MV-4-11 (cell line): ENCODE measurements at places on chromosomes 13 and 19.

DNA sequence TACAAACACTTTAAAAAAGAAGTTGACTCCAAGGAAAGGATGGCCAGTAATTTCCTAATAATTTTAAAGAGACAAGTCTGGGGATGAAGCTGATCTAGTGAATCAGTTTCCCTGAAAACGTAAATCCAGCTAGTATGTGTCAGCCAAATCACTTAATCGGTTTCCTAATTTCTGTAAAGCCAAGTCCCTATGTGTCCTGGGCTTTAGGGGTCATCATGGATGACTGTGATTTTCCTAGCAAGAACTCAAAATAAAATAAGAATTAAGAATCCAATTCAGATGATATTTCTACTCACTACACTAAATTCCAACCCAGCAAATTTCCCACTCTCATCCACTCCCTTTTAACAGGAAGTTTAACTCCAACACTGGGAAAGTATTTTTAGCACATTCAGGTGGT lies 35.9 kb downstream of the ELF1 start:
- DNase-seq = no peak

DNA sequence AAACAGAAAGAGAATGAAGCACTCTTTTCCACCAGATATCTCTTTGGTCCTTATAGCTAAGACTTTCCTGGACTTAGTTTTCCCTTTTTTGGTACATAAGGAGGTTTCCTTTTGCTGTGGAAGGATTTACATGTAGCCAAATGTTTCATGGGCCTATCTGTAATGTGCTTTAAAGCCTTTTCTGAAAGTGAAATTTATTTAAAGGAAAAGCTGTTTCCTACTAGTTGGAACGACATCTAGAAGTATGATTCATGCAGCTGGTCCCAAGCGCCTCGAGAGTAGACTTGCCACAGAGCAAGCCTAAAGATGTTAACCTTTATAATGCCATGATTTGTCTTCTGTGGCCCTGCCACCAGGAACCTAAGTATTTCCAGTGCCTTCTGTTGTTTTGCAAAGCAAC lies 390.3 kb downstream of the DLEU7 start:
- DNase-seq = no peak

GRCh38 chr13:110373617-110374016 lies 66.5 kb downstream of the COL4A2 start:
- DNase-seq = no peak

DNA sequence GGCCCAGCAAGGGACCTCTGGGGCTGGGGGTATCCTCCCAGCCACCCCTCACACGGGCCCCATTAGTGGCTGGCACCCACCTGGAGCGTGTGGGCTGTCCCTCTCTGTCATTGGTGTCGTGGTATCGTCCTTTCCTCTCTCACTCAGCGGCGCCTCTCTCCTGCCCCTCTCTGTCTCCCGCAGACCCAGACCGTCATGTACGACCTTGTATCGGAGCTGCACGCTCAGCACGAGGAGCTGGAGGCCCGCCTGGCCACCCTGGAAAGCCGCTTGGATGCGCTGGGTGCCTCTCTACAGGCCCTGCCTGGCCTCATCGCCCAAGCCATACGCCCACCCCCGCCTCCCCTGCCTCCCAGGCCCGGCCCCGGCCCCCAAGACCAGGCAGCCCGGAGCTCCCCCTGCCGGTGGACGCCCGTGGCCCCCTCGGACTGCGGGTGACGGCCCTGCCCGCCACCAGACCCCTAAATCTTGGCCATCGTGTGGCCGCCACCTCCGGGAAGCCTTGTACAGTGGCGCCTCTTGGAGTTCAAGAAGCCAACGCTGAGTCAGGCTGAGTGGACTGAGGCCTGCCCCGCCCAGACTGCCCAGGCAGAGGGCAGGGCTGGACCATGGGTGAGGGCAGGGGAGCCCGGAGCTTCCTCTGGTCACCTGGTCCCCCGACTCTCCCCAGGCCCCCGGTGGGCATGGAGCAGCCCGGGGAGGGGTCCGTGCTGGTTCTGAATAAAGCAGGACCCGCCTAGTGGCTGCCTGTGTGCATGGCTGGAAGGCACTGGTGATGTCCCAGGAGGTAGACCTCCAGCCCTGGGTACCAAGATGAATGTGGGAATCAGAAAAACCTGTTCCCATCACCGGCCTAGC lies 9.8 kb upstream of the ARRDC2 start:
- no peak for DNase-seq

DNA sequence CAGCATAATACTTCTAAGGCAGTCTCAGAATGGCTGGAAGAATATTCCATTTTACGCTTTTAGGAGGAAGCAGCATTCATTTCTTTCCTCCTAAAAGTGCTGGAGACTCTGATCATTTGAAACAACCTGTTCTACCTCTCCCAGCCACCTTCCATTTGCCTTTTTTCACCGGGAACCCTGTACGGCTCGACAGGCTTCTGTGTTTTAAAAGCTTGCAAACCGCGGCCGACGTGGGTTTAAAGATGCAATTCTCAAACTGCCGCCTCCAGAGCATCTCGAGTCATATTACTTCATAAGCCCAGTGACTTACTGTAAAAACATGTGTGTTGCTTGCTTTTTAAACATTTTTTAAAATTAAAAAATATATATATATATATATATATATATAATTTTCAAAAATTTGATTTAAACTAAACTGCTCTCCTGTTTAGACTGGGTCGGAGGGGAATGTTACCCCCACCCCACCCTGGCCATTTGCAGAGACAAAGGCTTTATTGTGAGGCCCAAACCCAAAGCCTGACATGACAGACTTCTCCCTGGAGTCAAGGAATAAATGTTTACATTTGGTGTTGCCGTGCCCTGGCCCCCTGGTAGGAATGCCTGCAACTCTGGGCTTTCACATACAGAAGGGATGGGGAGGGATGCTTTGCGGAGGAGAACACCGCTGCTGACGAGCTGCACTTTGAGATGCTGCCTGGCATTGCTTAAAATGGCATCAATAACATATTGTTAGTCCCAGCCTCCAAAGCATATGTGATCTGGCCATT lies 30.4 kb downstream of the ZNF536 start:
- no peak for DNase-seq
